ENCODE measurements at places on chromosomes 6 and 20.
A peak's percentile ranks its signal among the peaks of the same experiment; 100 is the strongest.

DNA sequence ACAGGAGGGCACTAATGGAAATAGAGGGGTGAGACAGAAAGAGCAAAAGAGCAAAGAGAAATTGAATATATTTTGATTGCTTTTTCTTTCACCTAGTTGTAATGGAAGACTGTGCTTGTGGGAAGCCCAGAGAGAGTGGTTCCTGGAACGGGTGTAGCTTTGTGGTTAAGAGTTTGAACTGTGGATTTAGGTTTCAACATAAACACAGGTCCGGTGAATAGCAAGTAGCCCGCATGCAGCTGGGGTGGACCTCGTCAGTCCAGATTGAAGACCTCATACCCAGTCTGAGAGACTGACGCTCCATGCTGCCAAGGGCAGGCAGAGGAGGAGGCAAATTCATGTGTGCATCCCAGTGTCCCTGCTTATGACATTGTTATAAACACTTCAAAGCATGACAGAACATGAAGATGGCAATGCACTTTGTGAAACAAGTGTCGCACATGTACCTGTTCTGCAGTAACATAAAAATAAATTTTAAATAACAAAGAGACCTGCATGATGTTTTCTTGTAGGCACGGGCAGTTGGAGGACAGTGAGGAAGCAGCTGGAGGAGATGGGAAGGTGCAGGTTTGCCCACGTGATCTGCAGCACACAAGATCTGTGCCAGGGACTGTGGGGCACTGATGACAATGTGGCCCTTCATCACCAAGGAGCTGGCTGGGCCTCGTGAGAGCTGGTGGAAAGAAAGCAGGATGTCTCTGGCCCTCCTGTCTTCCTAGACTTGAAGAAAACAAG lies 220.5 kb upstream of the SSTR4 start:
- no peak for DNase-seq

DNA sequence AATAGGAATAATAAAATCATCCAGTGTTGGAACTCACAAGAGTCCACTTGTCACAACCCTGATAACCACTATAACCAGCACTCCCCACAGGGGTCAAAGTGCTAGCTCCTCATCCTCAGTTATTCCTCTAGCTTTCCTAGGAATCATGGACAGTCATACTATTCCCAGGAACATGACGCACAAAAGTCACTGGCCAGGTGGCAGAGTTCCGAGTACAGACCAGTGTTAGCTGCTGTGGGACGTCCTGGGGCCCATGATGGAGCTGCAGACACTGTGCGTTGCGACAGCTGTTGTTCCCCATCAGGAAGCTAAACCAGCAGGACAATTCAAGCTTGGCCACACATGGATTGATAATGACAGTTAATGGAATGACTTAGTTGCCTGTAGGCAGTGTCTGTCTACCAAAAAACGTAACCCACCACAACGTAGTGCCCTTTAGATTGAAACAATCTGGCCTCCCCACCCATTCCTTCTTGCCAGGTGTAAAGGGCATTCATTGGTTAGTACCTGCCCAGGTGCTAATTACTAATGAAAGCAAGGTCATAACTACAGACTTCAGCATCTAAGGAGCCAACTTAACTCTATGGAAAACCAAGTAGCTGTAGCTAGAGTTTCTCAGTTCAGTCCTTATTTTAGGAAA lies 17.4 kb downstream of the EZR start:
- DNase-seq: no peak

- no peak for DNase-seq
Observed at GRCh38 chr20:1822564-1823449, 72.4 kb upstream of the SIRPA start.

DNA sequence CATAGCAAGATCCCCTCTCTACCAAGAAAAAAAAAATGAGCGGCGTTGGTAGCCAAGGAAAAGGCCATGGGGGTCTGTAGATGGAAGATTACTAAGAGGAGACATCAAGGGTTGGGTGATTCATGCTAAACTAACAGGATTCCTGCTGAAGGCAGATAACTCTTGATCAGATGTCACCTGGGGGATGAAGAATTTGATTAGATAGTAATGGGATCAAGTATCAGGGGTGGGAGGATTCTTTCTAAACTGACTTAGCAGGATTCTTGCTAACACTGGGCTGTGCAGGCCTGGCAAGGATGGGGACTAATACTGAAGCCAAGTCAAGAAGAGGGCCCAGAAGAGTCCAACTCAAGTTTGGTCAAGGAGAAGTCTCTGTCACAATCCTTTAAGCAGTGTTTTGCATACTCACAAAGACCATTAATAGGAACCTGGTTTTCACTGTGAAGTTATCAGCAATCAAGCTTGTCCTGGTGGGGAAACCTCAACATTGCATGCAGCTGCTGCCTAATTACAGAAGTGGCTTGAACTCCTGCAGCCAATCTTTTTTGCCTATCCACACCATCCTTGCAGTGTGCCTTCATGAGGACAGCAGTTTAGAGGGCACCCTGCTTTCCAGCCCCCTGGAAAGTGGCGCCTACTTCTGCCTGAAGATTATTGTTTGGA lies 61.3 kb downstream of the ANKRD6 start:
- no peak for DNase-seq

DNA sequence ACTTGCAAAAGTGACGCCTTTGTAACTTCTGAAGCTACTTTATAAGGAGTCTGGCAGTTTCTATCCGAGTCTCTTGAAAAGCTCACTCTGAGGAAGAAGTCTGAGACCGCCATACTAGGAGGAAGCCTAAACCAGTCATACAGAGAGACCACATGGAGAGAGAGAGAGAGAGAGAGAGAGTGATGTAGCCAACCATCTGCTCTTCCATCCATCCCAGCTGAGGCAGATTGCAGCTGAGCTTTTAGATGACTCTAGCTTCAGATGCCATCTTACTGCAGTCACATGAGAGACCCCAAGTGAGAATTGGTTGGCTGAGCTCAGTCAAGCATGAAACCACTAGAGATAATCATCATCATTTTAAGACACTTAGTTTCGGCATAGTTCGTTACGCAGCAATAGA lies 15.0 kb upstream of the DTNBP1 start:
- no peak for DNase-seq

GRCh38 chr6:35377002-35377401 lies 34.6 kb downstream of the PPARD start:
- DNase-seq: no peak

- DNase-seq: no peak
Observed at GRCh38 chr20:49832632-49833327, 20.2 kb downstream of the SLC9A8 start.

- peak; percentile 13 for DNase-seq
Observed at GRCh38 chr6:87436435-87436834, 28.7 kb downstream of the CFAP206 start.

DNA sequence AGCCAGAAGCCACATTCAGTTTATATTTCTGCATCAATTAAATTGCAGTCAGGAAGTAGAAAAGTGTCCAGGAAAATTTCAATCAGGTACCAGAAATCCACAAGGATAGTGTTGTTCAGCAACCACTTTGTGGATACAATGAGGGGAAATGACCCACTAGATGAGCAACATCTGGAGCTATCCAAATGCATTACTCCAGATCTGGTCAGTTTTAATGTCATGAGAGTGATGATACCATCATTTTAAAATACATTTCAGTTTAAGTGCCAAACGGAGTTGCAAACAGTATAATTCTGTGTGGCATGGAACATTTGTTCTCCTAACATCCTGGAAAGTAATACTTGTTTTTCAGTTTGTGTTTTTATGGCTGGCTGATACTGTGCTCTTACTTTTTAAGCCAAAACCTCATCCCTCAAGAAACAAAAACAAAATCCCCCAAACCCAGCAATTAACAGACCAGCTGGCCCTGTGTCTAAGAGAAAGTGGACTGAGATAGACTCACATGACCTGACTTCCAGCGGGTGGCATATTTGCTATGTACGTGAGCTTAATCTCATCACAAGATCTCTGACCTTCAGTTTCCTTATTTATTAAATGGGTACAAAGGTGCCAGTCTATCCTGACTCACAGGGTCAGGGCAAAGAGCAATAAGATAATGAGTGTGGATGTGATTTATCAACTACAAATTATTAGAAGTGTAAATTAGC lies 58.8 kb upstream of the CNKSR3 start:
- DNase-seq: no peak

- no peak for DNase-seq
Observed at GRCh38 chr20:1838556-1839279, 56.5 kb upstream of the SIRPA start.

GRCh38 chr6:153074761-153075160 lies 56.3 kb downstream of the RGS17 start:
- no peak for DNase-seq

- DNase-seq: no peak
Observed at GRCh38 chr6:42279966-42280629, 62.4 kb upstream of the MRPS10 start.

DNA sequence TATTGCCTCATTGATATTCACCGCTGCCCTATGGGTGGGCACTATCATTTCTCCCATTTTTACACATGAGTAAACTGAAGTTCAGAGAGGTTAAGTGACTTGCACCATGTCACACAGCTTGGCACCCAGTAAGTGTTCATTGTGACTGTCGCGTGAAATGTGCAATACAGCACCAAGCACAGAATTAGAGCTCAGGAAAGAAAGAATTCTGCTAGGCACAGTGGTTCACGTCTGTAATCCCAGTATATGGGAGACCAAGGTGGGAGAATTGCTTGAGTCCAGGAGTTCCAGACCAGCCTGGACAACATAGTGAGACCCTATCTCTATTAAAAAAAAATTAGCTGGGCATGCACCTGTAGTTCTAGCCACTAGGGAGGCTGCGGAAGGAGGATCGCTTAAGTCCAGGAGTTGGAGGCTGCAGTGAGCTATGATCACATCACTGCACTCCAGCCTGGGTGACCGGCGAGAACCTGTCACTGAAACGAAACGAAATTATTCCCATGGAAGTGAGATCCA lies 626 bp downstream of the SLC13A3 start:
- no peak for DNase-seq

DNA sequence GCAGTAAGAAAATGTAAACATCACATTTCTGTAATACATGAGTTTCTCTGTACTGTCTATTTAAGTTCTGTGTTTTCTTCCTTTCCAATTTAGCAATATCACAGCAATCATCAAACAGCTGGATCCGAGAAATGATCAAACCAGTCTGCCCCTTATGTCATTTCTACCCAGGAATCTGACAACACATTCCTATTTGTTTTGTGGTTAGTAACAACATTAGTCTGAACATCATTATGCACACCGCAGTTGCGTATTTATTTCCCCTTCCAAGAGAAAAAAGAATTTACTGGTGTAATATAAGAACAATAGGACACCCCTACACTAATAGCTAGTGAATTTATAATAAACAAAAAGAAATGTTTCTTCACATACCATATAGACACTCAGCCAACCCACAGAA lies 179.5 kb downstream of the BTBD9 start:
- DNase-seq: no peak

GRCh38 chr20:51480507-51481270 lies 61.8 kb downstream of the NFATC2 start:
- no peak for DNase-seq

DNA sequence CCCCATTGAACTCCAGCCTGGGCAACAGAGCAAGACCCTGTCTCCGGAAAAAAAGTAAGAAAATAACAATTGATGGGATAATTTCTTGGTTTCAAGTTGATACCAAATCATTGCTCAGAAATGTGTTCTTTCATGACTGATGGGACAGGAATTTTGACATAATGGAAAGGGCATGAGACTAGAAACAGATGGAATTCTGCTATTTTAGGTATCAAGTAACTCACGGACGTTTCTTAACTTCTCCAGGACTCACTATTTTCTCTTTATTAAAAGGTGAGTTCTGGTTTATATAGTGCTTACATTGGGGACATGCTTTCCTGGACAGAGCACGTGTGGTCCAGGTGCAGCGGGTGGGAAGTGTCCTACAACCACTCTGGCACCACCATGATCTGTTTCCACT lies 6.0 kb upstream of the DSP start:
- no peak for DNase-seq

- no peak for DNase-seq
Observed at GRCh38 chr6:125749865-125750691, 646 bp downstream of the HEY2 start.

- no peak for DNase-seq
Observed at GRCh38 chr6:151289399-151290007, 49.7 kb downstream of the AKAP12 start.

DNA sequence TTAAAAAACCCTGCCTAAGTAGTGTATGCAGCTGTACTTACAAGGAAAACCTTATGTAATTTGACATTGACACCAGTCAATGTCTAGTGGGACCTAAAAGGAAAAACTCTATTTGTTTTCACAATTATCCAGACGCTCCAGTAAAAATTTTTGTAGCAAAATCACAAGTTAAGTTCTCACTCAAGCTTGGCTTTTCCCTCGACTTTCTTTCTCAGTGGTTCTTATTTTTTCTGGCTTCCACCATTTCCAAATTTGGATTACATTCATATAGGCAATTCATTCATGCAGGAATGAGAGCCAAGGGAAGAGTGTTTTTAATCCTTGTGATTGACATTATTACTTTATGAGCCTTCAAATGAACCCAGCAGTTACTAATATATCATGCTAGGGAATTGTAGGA lies 66.0 kb upstream of the ADGRG6 start:
- no peak for DNase-seq

DNA sequence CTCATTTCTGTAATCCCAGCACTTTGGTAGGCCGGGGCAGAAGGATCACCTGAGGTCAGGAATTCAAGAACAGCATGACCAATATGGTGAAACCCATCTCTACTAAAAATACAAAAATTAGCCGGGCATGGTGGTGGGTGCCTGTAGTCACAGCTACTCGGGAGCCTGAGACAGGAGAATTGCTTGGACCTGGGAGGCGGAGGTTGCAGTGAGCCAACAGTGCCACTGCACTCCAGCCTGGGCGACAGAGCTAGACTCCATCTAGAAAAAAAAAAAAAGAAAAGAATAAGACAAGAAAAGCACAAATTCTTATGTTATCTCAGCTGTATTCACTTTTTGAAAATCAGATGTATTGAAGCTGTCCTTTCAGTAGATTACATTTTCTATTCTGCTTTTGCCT lies 289.4 kb downstream of the GRIK2 start:
- no peak for DNase-seq

DNA sequence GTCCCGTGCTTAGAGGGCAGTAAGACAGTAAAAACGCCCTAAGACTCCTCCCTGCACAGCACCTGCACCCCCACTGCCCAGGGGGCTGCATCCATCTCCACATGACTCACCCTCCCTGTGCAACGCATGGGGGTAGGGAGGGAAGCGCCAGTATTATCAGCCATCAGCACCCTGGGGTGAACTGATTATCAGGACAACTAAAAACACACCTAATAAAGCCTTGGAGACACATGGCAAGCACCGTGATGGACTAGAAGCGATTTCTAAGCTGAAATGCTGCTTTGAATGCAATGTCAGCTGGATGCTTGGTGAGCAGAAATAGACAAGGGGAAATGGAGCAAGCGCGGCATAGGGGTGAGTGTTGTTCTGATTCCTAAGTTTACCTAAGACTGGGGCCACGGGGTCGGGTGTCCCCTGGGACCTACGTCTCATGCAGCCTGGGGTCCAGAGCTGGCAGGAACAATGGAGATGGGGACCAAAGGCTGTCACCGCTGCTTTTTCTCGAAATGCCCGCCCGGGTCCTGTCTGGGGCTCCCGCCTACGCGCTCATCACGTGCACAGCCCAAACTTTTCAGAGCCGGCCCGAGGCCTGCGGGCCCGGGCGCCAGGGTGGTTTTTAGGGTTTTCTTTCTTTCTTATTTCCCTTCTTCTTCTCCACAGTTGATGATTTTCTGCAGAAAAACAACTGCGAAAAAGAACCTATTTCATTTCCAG lies 702 bp upstream of the TNFAIP3 start:
- DNase-seq: peak; percentile 54

- DNase-seq: no peak
Observed at GRCh38 chr6:150156460-150156859, 13.6 kb downstream of the PPP1R14C start.

Measured in stimulated activated CD8-positive, alpha-beta memory T cell treated with anti-CD3 and anti-CD28 coated beads, Interleukin-4, amount 100 ng/mL, for 1 hour (primary cell).